ENCODE measurements at places on chromosomes 2 and 18.

DNA sequence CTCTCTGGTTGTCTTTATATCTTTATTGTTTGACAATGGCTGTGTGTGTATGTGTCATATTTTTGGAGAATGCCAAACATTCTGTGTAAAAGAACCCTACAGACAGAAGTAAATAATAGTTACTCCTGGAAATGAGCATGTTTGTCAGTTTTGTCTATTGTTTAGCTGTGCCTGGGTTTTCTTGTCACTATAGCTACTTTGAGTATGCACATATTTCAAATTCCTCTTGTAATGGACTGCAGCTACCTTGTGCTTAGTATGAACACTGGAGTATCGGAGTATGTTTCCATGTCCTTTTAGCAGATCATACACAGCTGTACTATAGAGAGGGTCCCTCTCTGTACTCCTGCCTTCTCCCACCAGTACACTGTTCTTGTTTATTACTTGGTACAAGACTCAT, 58.0 kb upstream of the DOCK10 start:
- no peak for DNase-seq

- DNase-seq, result no peak
Measured at GRCh38 chr2:128451084-128452023, 132.7 kb upstream of the HS6ST1 start.

DNA sequence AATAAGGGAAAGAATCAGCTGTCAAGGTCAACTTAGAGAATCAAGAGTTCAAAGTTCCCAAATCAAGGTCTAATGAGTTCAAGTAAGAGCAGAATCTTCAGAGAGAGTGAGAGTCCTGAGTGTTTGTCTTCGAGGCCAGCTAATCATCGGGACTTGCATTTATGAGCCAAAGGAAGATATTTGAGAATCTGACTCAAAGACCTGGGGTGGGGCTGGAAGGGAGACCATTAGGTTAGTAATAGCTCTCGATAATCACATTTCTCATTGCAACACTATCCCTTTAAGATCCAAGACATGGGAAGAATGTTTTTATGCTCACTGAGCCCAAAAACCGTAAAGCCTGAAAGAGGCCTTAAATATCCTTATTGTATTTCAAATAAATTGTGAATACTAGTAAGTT, 72.0 kb upstream of the FSHR start:
- DNase-seq, result no peak

- DNase-seq, result no peak
Measured at GRCh38 chr2:162538967-162539366, 195.0 kb downstream of the GCA start.

GRCh38 chr2:198309673-198310280, 505.4 kb downstream of the PLCL1 start:
- peak; percentile 52 for DNase-seq

- no peak for DNase-seq
Measured at GRCh38 chr2:237134321-237135230, 48.9 kb downstream of the COPS8 start.

GRCh38 chr18:61901323-61901986, 8.6 kb upstream of the RNF152 start:
- peak; percentile 79 for DNase-seq

DNA sequence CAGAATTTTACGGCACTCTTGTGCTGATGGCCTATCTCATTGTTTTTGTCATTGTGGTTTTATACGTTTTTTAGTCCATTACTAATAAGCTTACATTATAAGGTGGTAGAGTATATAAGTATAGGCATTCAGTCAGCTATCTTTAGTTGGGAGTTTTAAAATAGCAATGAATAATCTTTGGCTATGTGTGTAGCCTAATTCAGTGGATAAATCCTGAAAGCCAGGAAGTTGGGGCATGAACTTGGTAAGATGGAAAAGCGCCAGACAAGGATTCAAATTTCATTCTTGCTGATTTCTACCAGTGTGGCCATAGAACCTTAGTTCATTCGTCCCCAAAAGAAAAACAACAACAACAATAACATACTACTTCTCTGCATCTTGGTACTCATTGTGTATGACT, 31.2 kb downstream of the EPC2 start:
- no peak for DNase-seq

DNA sequence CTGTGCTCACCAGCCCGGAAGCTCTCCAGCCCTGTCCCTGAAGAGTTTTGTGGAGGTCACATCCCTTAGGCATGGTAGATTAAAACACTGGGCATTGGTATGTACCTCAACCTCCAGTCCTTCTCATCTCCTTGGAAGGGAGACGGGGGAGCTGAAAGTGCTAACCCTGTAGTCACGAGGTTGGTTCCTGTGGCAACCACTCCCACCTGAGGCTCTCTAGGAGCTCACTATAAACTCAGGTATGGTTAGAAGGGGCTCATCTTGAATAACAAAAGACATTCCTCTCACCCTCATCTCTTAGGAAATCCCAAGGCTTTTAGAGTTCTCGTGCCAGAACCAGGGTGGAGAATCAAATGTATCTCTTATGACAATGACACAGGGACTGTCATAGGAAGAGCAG, 43.0 kb upstream of the MGAT4A start:
- DNase-seq, result no peak

- DNase-seq, result no peak
Measured at GRCh38 chr2:3670941-3671340, 12.9 kb downstream of the ALLC start.

DNA sequence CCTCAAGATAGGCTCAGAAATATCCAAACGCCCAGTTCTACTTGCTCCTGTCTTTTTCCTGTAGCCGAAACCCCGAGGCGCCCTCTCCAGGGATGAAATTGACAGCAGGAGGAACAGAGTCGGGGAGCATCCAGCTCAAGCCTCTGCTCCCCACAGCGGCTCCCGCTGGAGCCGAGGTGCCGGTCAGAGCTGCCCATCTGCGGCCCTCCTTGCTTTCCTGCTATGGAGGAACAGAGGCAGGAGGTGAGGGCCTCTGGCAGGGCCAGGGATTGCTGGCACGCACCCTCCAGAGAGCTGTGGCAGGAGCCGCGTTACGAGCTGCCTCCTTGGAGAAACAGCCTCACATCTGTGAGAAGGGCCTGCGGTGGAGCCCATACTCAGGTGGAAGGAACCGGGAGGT, 172.1 kb downstream of the RNF144A start:
- no peak for DNase-seq

DNA sequence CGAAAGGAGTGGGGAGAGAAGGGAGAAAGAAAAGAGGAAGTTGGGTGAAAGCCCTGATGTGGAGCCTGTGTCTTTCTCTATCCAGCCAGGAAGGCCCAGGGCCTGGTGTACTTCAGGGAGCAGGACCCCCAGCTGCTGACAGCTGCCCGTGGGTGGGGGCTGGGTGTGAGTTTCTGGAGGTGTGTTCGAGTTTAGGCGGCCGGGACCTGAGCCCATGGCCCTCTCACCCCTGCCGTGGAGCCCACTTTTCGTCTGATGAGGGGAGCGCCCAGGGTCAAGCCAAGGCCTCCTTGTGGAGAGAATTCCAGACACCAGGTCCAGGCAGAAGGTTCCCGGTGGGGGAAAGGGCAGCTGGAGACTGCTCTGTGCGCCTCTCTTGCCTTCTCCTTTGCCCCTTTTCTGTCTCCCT, 2.2 kb downstream of the SIX3 start:
- DNase-seq, result peak; percentile 53

DNA sequence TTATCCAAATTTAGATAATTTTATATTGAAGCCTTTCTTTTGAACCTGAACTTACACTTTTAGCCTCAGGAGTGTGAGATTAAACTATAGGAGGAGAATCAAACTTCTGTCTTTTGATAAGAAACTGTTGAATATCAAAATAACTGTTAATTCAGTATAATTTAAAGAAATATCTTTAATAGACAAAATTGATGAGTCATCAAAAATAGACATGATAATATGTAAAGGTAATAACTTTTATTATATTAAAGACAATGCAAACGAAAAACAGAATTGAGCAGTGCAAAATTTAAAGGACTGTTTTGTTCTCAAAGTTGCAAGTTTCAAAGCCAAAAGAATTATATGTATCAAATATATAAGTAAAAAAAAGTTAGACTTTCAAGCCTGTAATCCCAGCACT, 2.0 kb upstream of the WDR35 start:
- DNase-seq, result no peak

DNA sequence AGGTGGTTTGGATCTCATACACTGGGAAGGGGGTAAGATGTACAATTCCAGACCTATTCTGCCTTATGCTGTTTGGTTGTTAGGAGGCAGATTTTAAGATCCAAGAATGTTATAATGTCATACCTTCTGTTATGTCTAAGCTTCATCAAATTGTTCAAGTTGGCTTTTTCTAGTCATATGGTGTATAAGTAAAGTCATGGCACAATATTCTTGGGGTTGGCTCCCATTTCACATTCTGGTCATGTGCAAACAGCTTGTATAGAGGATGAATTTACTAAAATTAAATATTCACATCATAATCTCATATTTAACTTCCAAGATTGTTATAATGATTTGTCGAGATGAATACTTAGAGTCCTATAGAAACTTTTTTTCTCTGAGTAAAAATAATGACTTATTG, 424.9 kb upstream of the HNMT start:
- no peak for DNase-seq

GRCh38 chr18:5893956-5894610, 1.2 kb downstream of the TMEM200C start:
- peak; percentile 27 for DNase-seq

DNA sequence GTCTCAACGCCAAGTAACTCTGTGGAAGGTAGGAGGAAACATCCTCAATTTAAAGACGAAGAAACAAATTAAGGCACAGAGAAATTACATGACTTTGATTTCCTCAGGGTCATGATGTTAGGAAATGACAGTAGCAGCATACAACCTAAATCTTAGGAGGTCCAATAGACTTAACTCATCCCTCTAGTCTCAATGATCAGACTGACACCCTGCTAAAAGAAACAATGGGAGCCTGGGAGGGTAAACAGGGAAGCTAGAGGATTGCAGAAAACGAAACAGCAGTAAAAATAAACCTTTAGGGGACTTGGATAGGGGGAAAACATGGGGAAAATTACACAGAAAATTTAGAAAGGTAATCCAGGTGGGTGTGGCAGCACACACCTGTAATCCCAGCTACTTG, 56.0 kb downstream of the ROCK2 start:
- DNase-seq, result no peak

- no peak for DNase-seq
Measured at GRCh38 chr2:76984359-76984758, 537.8 kb downstream of the LRRTM4 start.

- no peak for DNase-seq
Measured at GRCh38 chr2:54666634-54667265, 56.7 kb upstream of the EML6 start.

- no peak for DNase-seq
Measured at GRCh38 chr2:235857598-235857997, 310.6 kb downstream of the GBX2 start.

DNA sequence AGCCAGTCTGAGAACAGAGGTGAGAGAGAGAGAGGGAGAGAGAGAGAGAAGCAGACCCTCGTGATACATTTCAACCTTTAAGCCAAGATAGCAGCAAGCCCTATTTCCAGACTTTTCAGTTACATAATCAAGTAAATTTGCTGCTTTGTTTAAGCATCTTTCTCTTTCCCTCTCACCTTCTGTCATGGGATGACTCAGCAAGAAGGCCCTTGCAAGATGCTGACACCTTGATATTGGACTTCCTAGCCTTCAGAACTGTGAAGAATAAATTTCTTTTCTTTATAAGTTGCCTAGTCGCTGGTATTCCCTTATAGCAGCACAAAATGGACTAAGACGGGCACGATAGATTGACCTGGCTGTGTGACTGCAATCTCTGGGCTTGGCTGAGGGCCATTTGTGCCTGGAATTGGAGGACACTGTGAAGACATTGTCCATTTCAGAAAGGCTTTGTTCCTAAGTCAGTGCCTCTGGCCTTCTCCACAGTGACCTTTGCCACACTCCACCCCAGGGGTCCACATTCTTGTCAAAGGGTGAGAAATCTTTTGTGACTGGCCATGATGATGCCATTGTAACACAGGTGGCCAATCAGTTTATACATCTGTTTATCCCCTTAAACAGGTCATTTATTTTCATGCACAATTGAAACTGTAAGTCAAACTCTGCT, 51.3 kb upstream of the ITSN2 start:
- DNase-seq, result no peak

DNA sequence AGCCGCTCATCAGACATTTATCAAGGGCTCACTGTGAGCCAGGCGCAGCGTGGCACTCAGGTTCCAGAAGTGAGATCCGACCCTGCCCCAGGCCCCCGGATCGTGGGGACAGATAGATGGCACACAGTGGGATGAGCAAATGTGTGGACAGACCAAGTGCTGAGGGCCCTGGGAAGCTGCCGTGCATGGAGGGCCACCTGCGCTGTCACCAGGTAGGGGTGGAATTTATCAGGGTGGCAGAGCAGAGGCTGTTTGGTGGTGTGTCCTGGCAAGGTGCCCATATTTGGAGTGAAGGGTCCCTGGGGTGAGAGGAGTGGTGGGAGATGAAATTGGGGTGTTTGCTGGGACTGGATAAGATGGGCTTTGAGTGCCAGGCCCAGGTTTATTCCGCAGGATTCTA, 92.8 kb upstream of the HS6ST1 start:
- DNase-seq, result no peak

DNA sequence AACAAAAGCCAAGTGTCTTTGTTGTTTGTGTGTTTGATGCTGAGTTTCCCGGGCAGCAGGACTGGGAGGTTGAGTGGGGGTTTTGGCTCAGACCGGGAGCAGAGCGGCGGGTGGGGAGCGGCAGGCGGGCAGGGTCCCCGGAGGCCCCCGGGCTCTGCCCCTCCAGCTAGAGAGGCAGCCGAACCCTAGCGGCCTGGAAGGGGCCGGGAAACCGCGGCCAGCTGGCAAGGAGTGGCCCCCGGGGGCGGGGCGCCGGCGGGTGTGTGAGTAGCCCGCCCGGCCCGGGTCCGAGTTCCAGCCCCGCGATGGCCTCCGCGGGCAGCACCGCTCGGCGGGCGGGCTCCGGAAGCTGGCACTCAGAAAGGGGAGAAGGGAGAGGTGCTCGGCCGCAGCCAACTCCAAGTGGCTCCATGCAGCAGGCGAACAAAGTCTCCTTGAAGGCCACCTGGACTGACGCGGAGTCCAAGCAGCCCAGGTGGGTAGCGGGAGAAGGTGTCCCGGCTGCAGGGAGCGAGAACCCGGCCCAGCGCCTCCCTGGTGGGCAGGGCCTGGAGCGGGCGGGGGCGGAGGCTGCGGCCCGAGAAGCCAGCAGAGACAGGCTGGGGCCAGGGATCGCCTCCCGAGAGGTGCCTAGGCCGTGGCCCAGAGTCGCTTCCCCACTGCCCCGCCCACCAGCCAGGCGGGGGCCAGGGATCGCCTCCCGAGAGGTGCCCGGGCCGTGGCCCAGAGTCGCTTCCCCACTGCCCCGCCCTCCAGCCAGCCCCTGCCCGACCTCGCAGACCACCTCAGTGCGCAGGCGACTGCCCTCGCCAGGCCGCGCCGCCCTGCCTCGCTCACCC, at the start of gene ANKRD53:
Gene ANKRD53 (plus strand): TSS at position 290 of the 839 bp plus-strand sequence. CDS start 16 bp downstream, at position 306.
- DNase-seq, result peak; percentile 70

- no peak for DNase-seq
Measured at GRCh38 chr18:46279673-46280072, 175.5 kb downstream of the HAUS1 start.

All from GM20000 (cell line).